ENCODE measurements at places on chromosomes 2 and 18. TPM values are rescaled to one million over a fixed set of nuclear protein-coding genes. Genes with fewer than 3 reads are reported as not detected.

DNA sequence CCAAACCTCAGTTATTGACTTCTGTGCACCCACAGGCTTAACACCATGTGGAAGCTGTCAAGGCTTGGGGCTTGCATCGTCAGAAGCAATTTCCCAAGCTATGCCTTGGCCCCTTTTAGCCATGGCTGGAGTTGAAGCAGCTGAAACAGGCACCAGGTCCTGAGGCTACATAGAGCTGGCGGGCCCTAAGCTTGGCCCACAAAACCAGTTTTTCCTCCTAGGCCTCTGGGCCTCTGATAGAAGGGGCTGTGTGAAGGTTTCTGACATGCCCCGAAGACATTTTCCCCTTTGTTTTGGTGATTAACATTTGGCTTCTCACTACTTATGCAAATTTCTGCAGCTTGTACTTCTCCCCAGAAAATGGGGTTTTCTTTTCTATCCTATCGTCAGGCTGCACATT lies 9.1 kb upstream of the TMX3 start:
- H3K4me3 ChIP-seq = no peak overlapping the region
- no peak for DNase-seq
- H3K4me1 ChIP-seq = no peaks in the 10 kb centered on the region

DNA sequence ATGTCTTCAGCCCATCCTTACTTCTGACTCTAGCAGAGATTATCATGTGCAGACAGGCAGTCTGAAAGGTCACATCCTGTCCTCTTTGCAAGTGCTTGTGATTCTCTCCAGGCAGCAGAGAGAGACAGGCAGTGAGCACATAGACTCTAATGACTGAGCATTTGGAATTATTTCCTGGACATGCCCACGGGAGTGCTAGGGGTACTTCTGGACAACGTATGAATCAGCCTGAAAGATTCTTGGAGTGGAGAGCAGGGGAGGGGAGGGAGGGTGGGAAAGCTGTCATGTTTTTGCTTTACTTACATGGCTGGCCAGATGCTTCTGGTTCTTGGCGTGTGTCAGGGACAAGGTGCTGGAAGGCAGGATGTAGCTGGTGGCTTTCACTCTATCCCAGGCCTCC lies 150.6 kb downstream of the RIF1 start:
- DNase-seq = no peak
- H3K36me3 ChIP-seq = no peaks in the 10 kb centered on the region

- peaks cover 7% of the 10 kb centered on the region for H3K4me1 ChIP-seq
- H3K27me3 ChIP-seq = no peaks in the 10 kb centered on the region
- H3K36me3 ChIP-seq = no peaks in the 10 kb centered on the region
- no peak overlapping the region for H3K4me3 ChIP-seq
These were observed 122.2 kb downstream of the SLC8A1 start for GRCh38 chr2:40329739-40330030.

DNA sequence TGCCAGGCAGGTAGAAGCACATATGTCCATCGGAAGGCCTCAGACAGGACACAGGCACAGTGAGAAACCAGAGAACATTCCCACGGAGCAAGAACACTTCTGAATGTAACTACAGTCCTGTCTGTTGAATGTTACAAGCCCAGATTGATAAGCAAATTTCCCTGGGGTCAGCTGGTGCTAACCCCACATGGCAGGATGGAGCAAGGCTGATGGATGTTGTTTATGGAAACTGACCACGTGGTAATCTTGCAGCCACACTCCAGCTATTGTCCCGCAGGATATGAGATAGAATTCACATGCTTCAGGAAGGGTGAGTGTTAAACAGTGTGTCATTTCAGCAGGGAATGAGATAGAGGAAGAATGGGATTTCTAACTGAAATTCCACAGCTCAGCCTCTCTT lies 138.8 kb upstream of the COPS8 start:
- H3K36me3 ChIP-seq = no peaks in the 10 kb centered on the region
- no peaks in the 10 kb centered on the region for H3K27me3 ChIP-seq
- H3K27ac ChIP-seq = no peak overlapping the region
- no peaks in the 10 kb centered on the region for H3K4me1 ChIP-seq

The ERFE gene
- total RNA-seq = not detected

DNA sequence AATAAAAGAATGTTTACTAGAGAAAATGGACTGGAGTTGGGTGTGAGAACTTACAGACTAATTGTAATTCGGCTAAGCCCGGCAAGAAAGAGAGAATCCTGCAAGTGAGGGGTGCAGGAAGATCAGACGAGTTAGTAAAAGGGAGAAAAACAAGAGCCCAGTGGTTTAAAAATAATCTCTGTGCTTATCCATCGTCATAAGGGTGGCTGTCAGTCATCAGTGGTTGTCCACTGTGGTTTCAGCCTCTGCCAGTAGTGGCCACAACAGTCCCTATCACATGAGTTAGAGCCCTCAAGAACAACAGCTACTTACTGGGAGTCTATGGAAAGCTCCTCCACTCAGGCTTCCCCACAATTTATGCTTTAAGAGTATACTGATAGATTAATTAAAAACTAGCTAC lies 239.8 kb downstream of the SETBP1 start:
- no peak for DNase-seq
- no peaks in the 10 kb centered on the region for H3K36me3 ChIP-seq
- H3K27me3 ChIP-seq = no peaks in the 10 kb centered on the region
- peaks cover 15% of the 10 kb centered on the region for H3K4me1 ChIP-seq
- no peak overlapping the region for H3K27ac ChIP-seq

The INO80D gene
- 29.4 TPM for total RNA-seq

The UGT1A4 gene
- not detected for total RNA-seq

DNA sequence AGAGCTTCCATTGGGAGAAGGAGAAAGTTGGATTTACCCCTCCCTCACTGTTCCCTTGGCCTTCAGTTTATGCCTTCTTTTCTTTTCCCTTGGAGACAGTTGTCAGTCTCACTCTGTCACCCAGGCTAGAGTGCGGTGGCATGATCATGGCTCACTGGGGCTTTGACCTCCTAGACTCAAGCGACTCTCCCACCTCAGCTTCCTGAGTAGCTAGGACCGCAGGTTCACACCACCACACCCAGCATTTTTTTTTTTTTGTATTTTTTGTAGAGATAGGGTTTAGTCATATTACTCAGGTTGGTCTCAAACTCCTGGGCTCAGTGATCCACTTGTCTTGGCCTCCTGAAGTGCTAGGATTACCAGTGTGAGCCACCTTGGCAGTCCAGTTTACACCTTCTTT lies 49.9 kb downstream of the SLC9A4 start:
- no peak overlapping the region for H3K27ac ChIP-seq
- no peak overlapping the region for H3K4me3 ChIP-seq
- H3K27me3 ChIP-seq = no peaks in the 10 kb centered on the region
- H3K36me3 ChIP-seq = no peaks in the 10 kb centered on the region

DNA sequence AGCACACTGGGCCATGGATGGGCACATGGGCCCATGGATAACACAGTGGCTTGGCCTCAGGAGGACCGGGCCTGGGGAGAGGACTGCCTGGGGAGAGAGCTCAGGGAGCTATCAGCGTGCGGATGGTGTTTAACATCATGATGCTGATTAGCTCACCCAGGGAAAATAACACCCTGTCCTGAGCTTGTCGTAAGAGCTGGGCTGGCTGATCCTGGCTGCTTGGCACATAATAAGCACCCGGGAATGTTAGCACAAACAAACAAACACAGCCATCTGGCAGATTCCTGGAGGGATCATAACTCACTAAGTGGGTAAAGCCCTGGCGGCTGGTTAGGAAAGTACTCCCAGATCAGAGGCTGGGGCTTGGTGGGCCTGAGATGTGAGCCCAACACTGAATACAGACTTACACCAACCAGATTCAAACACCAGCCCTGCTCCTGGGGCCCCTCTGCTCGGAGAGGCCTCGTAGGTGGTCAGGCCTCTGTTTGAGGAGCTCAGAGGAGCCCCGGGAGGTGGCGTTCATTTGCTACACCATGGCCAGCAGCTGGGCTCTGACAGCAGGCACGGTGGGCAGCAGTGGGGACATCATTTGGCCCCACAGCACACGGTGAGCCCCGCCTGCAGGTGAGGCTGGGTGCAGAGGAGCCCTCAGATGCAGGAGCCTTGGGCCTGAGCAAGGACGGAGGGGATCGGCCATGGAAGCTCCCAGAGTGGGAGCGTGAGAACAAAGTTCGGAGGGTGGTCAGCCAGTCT lies 193.4 kb upstream of the HDAC4 start:
- H3K27me3 ChIP-seq = no peaks in the 10 kb centered on the region
- DNase-seq = peak; percentile 45
- no peak overlapping the region for H3K4me3 ChIP-seq

DNA sequence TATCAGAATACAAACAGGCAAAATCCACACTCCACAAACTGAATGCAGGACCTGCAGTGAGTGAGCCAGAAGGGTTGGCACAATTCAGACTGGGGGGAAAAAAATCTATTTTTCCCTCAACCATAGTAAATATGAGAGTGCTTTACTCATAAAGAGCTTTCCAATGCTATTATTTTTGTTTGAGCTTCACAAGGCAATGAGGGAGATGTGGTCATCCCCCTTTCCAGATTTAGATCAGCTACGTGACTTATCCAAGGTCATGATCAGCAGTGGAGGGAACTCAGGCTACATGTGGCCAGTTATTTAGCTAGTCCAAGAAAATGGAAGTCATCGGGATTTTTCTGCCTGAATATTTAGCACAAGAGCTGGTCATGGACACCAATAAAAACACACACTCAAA lies 120.4 kb upstream of the KLF7 start:
- H3K4me1 ChIP-seq = peaks cover 5% of the 10 kb centered on the region
- no peak overlapping the region for H3K4me3 ChIP-seq
- no peaks in the 10 kb centered on the region for H3K36me3 ChIP-seq
- no peak overlapping the region for H3K27ac ChIP-seq
- H3K27me3 ChIP-seq = no peaks in the 10 kb centered on the region

DNA sequence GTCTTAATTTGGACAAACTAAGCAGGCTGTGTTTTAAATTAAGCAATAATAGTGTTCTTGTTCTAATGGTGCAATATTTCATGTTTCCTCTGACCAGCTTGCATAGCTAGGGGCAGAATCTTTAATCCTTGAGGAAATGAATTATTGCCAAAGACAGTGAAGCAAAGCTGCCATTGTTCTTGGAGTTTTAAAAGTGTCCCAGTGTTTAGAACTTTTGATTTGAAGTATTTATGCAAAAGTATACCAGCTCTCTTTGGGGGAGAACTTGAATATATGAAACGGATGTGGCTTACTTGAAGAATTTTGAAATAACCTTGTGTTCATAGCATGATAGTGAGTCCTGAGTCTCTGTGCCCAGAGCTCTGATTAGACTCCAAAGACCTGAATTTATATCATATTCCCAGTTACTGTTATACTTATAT lies 33.4 kb downstream of the ITGA6 start:
- DNase-seq = no peak
- H3K27ac ChIP-seq = no peak overlapping the region
- H3K27me3 ChIP-seq = no peaks in the 10 kb centered on the region
- H3K36me3 ChIP-seq = no peaks in the 10 kb centered on the region
- peaks cover 24% of the 10 kb centered on the region for H3K4me1 ChIP-seq

The DSC2 gene
- 17.2 TPM for total RNA-seq

DNA sequence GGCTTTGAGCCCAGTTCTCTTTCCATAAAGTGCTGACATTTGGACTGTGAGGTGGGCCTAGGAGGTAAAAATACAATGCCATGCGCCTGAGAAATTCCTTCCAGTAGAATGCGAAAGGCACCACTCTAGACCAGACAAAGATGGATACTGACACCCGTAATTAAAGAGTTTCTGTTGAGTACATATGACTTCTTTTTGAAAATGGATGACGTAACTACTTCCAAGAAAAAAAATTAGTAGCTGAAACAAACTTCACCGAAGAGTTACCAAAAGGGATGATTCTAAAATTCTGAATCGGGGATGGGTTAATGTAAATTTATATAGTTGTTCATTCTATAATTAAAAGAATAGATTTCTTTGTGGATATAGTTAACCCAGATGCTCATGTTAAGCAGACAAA lies 146.8 kb downstream of the ALK start:
- no peak for DNase-seq
- no peak overlapping the region for H3K4me3 ChIP-seq
- H3K27me3 ChIP-seq = no peaks in the 10 kb centered on the region
- H3K4me1 ChIP-seq = no peaks in the 10 kb centered on the region

DNA sequence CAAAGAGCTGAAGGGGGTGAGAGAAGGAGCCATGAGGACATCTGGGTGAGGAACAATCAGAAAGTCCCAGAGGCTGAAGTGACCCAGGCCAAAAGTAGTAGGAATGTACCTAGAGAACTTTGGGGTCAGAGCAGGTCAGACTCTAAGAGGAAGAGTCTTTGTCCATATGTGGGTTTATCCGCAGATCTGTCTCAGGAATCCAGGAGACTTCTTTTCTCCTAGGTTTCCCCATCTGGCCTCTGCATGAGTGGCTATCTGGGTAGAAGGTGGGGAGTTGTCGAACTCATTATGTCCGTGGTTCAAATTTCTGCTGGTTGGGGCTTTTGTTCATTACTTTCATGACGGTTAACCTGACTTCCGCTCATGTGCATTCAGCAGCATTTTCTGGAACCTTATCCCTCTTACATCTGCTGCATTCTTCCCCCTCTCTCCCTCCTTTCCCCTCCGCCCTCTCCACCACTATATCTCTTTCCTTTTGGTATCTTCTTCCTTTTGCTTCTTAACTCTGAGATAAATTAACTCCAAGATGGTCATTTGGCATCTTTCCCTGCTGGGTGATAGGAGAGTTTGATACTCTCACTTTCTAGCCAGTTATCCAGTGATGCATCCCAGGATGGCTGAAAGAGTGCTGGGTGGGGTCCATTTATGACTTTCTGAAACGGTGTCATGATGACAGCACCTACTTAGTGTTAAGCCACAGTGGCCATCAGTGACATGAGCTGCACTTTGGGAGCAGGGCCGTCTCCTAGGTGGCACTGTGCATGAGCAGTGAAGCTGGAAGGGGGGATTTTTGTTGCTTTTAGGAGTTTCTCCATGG lies 2.1 kb downstream of the LIPG start:
- DNase-seq = no peak
- peaks cover 23% of the 10 kb centered on the region for H3K4me1 ChIP-seq
- peaks cover 36% of the 10 kb centered on the region for H3K27me3 ChIP-seq
- no peak overlapping the region for H3K27ac ChIP-seq
- H3K4me3 ChIP-seq = no peak overlapping the region

- DNase-seq = no peak
- H3K4me1 ChIP-seq = no peaks in the 10 kb centered on the region
- no peak overlapping the region for H3K27ac ChIP-seq
- no peaks in the 10 kb centered on the region for H3K36me3 ChIP-seq
- H3K27me3 ChIP-seq = no peaks in the 10 kb centered on the region
These were observed 61.9 kb upstream of the SH3RF3 start for GRCh38 chr2:109066917-109067597.

Measured in upper lobe of right lung (tissue), 1 donor.